Activated CD8-positive, alpha-beta memory T cell treated with anti-CD3 and anti-CD28 coated beads, Interleukin-2, amount 50 U/mL, for 48 hours (primary cell): ENCODE measurements at places on chromosomes 5 and 9.

DNA sequence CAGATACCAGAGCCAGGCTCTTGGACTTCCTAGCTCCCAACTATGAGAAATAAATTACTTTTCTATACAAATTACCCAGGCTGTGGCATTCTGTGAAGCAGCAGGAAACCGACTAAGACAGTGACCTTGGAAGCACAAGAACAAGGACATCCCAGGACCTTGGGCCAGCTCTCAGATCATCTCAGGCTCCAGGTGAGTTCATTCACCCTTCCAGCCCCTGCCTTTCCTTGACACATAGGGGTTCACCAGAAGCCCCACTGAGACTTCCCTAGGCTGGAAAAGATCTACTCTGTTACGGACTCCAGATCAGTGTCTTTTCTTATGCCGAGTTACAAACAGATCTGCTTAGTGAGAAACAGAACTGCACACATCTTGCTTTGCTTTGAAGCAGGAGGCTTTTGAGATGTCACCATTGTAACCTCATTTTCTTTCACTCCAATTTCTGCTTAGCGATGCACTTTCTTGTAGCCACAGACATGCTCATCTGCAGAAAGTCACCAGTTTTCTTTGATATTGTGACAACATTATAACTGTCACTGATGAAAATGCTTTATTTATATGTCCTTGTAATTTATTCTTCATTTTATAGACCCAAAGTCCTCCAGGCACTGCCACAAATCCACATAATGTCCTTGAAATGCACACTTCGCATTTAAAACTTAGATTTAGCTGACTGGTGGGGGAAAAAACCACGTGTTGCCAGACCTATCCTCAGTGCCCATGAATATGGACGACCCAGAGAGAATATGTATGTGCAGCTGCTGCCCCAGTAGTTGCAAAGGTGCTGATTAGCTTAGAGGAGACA lies 8.1 kb downstream of the CD180 start:
- DNase-seq, result no peak

GRCh38 chr9:99127356-99128132 lies 22.6 kb downstream of the TGFBR1 start:
- no peak for DNase-seq

DNA sequence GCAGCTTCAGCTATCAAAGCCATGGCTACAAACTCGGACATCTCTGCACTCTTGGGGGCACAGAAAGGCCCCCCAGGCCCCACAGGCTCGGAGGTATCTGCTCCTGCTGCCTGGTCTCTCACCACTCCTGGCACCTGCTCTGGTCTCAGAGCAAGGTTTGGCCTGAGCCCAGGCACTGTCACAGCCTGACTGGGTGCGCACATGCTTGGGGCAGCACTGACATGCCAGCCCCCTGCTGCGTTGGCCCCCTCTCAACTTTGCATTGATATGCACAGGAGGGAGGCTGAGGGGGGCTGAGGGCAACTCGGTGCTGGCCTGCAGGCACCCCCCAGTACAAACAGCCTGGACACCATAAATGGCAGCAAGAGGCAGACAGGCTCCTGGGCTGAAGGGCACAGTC lies 27.1 kb upstream of the GHR start:
- DNase-seq, result no peak

DNA sequence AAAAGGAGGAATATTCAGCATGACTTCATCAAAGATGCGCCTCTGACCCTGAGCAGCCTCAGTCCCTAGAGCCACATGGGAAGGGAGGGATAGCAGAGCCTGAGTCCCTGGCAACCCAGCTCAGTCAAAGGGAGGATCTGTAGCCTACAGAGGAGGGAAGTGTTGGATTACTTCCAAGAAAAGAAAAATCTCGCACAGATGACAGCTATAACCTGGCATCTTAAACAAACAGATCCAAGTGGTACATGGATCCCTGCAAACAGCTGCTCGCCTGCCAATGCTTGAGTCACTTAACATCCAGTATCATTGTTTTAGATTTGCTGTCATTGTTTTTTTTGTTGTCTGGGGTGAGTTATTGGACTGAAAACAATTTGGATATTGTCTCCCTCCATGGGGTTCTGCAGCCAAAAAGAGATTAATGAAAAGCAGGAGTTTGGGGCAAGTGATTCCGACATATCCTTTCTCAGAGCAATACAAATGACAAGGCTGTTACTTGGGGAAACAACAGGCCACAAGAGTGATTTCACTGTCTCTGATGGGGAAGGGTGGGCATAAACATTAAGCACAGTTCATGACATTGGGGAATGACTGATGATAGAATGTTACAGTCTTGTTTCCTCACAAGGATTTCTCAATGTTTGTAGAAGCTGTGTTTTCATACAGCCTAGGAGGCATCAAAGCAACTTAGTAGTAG lies 153.5 kb upstream of the KIF2A start:
- no peak for DNase-seq

DNA sequence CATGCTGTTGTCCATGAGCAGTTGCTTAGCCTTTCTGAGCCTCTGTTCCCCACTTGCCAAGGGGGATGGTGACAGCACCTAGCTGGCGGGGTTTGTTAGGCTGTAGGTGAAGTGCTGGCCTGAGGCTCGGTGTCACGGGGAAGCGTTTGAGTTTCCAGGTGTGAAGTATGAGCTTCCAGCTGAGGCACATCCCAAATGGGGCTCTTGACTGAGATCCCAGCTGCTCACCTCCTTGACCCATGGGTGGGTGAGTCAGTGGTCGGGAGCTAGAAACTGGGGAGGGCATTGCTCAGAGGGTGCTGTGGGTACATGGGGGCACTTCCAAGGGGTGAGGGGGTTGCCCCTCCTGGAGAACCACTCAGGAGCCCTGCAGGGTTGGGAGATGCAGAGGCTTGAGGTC lies 26.4 kb upstream of the RNF130 start:
- no peak for DNase-seq

- DNase-seq, result no peak
These were observed 1283.0 kb upstream of the NUDT12 start for GRCh38 chr5:104845541-104845940.

- DNase-seq, result no peak
These were observed 39.3 kb upstream of the FCN2 start for GRCh38 chr9:134841180-134841904.

DNA sequence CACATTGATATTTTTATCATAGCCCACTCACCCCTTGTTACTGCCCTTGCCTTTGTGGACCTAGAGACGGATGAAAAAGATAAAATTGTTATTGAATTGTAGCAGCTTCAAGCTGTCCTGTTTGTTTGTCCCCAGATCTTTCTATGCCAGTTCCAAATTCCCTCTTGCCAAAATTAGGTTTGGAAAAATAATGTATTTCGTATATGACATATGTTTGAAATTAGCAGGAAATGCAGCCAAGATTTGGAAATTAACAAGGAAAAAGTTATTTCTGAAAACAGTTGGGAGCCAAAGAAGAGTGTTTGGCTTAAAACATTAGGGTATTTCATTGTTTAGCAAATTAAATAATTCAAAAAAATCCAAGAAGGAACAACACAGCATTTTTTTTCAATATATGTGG lies 33.5 kb downstream of the SPATA31D1 start:
- DNase-seq, result no peak

- no peak for DNase-seq
These were observed 75.3 kb upstream of the PJA2 start for GRCh38 chr5:109485030-109485429.

DNA sequence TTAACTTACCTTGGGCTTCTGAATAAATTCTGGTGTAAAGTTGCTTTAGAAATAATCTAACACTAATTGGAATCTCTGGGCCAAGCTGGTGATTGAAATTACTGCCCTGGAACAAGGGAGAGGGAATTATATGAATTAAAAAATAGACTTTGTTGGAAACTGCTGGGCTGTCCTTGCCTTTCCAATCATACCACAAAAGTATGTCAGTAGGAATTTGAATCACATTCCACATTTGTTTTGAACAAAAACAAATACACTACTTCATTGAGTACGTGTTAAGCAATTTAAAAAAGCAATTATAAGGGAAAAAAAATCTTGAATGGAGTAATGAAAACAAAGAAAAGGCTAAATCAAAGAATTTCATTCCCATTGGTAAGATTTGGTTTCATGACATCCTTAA lies 102.5 kb upstream of the SREK1 start:
- no peak for DNase-seq

GRCh38 chr5:111068213-111068612 lies 3.3 kb upstream of the TSLP start:
- no peak for DNase-seq

DNA sequence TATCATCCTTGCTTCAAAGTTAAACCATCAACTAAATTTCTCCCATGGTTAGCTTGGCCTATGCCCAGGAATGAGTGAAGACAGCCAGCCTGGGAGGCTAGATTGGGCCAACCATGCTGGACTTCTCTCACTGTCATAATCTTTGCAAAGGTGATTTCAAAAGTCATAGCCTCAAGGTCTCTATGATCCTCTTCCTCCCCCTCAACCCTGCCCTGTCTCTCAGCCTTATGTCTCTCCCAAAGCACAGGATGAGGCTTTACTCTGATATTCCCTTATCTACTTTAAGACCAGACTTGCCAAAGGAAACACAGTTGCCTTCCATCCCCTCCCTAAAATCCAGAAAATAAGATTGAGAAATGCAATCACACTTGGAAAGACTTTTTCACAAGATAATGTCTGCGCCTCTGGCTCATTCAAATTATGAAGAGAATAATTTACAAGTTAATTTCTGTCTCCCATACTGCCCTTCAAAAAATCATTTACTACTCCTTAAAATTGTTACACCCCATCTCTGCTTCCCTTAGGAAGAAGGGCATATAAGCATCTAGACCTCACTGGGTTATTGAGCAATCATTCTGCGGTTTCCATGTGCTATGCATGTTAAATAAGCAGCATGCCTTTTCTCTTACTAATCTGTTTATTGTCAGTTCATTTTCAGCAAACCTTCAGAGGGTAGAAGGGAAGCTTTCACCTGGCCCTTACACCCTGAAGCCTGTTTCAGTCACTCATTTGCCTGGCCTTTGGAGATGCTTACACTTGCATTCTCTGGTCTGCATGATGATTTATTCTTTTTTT lies 113.8 kb upstream of the ANKRD55 start:
- no peak for DNase-seq

- no peak for DNase-seq
These were observed 38.9 kb upstream of the HMGCS1 start for GRCh38 chr5:43352131-43352530.

DNA sequence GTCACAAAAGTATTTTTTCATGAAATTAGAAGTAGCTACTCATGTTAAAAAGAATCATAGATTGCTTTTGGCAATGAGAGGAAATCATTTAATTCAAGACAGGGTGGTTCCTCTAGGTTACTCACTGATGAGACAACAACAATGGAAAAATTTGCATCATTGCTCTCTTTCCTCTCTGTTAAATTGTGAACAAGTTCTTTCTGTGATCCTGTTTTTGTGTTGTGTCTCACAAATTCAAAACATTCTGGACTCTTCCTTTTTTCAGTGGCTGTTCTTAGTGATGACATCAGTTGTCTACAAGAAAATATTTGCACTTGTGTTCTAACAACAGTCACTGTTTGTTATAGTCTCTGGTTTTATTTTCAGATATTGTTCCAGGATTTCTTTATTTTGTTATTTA lies 95.3 kb downstream of the XRCC4 start:
- no peak for DNase-seq

GRCh38 chr5:395156-395920 lies 47.6 kb upstream of the EXOC3 start:
- peak; percentile 52 for DNase-seq

GRCh38 chr5:154366353-154366752 lies 79.4 kb upstream of the SAP30L start:
- DNase-seq, result no peak

GRCh38 chr5:170293273-170293672 lies 4.3 kb downstream of the LCP2 start:
- peak; percentile 79 for DNase-seq

DNA sequence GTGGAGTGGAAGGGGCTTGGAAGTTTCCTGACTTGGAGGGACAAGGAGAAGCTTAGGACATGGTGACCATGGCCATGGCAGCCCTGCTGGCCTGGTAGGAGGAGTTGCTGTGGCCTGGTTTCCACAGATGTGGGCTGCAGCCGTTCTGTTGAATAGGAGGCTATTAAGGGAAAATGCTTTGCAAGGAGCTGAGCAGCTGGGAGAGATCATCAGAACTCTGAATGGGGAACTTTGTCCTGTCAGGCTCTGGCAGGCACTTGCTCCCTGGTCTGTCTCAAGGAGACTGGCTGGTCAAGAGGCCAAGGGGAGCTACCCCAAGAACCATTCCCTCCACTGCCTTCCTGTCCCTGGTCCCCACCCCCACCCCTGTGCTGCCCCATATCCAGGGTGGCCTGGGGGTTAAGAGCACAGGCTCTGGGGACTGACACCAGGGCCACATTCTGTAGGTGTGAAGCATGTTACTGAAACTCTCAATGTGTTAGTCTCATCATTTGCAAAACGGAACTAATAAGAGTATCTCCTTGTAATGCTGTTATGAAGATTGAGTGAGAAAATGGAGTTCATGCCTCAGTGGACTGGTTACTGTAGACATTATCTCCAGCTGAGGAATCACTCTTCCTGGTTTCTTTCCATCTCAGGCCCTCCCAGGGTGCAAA lies 84.0 kb upstream of the ARAP3 start:
- DNase-seq, result no peak

- DNase-seq, result no peak
These were observed 1.6 kb upstream of the SLC6A7 start for GRCh38 chr5:150188146-150188842.

GRCh38 chr9:116476935-116477381 lies 210.1 kb upstream of the TRIM32 start:
- no peak for DNase-seq

DNA sequence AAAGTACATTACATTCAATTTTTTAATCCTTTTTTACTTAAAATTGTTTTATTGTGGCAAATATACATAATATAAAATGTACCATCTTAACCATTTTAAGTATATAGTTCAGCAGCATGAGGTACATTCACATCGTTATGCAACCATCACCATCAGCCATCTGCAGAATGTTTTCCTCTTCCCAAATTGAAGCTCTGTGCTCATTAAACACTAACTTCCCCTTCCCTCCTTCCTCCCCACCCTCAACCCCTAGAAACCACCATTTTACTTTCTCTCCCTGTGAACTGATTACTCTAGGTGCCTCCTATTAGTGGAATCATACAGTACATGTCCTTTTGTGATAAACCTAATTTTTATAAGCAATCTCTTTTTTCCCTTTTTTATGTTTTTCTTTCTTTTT lies 15.6 kb downstream of the TEX53 start:
- no peak for DNase-seq

DNA sequence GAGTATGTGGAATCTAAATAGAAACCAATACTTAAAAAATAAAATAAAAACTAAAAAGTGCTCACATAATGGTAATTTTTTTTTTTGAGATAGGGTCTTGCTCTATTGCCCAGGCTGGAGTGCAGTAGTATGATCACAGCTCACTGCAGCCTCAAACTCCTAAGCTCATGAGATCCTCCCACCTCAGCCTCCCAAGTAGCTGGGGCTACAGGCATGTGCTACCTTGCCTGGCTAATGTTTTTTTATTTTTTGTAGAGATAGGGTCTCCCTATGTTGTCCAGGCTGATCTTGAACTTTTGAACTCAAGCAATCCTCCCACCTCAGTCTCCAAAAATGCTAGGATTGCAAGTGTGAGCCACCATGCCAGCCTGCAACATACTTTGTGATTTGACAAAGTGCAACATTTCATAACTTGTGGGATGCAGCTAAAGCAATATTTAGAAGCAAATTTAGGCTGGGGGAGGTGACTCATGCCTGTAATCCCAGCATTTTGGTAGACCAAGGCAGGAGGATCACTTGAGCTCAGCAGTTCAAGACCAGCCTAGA lies 18.4 kb downstream of the AP3B1 start:
- DNase-seq, result no peak
